ENCODE measurements at places on chromosomes 12 and 14.

DNA sequence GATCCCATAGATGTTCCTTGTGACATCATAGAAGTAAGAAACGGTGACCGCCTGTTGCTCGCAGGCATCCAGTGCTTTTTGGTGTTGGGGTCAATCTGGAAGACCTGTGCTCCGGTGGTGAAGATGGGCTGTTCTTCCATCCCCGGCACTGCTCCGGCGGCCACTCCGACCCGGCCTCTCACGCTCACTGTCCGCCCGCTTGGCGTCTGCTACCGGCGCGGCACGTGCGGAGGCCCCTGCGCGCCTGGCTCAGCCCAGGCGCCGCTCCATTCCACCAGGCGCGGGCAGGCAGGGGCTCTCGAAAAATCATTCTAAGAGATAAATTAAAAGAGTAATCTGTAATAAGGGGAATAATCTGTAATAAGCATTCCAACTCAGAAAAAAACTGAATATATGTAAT, 934.5 kb downstream of the TMEM121 start:
- DNase-seq = no peak

DNA sequence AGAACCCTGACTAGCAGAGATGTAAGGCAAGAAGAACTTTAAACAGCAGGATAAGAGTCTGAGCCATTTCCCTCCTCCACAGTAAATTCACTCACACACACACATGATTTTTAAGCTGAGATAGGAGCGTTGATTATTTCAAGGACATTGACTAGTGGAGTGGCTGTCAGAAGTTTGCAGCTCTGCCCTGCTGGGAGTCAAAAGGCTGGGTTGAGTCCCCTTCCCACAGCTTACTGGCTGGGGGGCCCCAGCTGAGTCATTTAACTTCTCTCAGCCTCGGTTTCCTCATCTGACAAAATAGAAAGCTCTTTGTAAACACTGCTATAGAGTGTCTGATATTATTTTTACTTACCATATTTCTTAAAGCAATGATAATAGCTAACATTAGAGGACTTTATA, 28.3 kb downstream of the VCPKMT start:
- DNase-seq = no peak

DNA sequence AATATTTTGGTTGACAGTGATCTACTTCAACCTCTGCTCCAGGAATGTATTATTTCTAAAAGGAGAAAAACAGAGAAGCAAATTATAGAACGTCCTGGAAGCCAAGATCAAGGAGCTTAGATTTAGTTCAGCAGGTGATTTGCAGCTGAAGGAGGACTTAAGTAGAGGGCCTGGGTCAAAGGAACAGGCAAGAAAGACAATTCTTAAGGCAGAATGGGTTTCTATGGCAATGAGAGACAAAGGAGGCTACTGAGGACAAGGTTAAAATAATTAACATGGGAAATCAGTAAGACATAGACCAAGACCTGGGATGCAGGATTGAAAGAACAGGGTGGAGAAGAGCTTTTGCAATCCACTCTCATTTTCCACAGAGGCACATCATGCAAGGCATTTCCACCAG, 2.4 kb upstream of the SNW1 start:
- DNase-seq = no peak

- no peak for DNase-seq
Measured at GRCh38 chr12:23621900-23622299, 327.6 kb downstream of the SOX5 start.

DNA sequence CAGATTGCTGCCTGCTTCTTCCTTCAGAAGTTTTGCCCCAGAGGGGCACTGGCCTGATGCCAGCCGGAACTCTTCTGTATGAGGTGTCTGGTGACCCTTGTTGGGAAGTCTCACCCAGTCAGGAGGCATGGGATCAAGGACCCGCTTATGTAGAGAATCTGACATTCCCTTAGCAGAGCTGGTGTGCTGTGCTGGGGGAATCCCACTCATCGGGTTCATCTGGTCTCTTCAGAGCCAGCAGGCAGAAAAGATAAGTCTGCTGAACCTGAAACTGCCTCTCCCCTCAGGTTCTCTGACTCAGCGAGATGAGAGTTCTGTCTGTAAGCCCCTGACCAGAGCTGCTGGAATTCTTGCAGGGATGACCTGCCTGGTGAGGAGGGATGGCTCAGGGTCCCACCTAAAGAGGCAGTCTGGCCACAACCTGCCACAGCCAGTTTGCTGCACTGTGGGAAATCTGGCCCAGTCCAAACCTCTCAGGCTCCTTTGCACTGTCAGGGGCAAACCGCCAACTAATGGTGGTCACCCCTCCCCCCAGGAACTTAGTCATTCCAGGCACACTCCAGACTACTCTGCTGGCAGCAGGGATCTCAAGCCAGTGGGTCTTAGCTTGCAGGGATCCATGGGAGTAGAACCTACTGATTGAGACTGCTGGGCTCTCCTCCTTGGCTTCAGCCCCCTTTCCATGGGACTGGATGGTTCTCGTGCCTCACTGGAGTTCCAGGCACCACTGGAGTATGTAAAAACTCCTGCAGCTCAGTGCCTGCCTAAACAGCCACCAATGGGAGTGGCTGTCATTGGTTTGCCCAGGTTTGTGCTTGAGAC, 4.1 kb downstream of the CLEC2D start:
- DNase-seq = peak; percentile 55

DNA sequence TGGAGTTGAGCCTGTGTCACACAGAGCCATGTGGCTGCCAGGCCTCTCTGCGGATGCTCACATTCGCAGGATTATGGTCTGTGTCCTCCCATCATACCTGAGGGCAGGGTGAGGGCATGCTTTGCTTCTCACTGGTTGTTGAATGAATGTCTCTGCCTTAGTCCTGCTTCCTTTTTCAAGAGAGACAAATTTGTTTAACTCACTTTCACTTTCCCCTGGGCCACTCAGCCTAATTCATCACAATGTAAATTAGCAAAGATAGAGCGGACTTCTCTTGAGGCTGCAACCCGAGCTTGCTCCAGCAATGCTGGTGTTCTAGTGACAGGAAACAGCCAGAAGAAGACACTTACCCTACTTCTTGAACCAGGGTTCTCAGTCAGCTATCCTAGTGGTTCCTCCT, 35.5 kb upstream of the PAX9 start:
- no peak for DNase-seq

DNA sequence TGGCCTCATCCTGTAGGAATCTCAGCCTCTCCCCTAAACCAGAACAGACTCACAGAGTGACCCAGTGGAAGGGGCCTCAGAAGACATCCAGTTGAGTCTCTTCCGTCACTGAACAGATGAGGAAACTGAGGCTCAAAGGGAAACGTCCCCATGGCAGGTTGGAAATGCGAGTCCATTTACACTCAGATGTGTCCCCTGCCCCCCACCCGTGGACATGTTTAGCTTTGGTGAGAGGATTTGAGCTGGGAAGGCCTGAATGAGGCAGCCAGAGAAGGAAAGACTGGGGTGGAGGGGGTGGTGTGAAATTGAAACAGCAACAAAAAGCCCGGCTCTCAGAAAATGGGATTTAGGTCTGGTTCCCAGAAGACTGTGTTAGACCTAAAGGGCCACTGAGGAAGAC, 1.7 kb downstream of the FAIM2 start:
- no peak for DNase-seq

- DNase-seq = no peak
Measured at GRCh38 chr12:22821985-22822384, 197.0 kb downstream of the ETNK1 start.

DNA sequence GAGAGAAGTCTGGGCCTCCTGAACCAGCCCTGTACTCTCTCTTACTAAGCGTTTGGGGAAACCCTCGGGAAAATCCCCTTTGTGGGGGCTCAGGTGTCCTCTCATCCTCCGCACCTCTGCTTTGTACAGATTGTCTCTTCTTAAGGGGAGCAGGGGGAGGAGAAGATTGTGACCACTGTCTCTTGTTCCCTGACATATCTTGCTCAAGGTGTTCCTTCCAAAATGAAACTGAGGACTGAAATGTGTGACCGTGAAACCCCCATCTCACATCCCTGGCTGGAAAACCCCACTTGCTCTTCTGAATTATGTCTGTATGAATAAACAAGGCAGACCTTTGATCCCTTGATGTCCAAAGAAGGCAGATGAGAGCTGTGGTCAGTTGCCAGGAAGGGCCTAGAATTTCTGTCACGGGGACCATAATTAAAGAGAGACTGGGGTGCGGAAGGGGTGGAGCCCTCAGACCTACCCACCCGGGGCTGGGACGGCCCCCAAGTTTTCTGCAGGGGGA, 369.8 kb downstream of the AACS start:
- DNase-seq = no peak

DNA sequence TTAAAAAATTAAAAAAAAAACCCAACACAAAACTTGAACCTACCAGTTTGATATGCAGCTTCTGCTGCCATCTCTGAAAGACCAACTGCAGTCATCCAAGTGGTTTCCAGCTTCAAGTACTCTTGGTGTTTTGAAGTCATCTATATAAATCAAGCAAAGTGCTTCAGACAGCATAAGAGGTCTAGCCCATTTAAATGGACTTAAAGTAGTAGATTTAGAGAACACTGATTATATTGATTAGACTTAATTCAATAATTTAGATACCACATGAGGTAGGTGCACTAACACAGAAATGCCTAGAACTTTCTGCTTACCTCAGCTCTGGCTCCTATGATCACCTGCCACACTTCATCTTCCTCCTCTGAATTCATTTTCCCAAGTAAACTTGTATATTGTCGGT, 9.4 kb downstream of the DIABLO start:
- no peak for DNase-seq

DNA sequence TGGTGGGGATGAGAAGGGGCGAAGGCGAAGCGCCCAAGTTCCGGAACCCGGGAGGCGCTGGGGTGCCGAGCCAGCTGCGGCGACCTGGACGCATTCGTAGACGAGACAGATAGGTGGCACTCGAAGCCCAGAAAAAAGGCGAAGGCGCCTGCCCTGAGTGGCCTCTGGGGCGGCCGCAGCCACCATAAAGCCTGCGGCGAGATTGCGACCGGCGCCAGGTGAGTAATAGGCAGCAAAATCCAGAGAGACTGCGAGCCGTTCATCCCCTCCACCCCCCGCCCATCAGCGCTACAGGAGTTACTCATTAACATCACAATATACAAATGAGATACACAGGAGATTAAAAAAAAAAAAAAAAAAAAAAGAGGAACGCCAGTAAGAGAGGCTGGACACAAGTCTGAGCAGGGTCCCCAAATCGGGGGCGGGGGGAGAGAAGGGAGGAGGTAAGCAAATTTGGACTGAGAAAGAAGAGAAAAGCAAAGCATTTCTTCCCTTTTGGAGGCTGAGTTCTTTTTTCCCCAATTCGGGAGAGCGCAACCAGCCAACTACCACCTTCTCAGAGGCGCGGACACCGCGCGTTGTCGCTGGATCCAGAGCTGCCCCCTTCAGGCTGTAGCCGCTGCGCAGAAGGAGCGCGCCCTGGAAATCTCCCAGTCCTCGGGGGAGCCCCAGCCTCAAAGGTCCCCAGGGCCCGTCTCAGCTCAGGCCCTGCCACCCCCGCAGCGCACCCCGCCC, 15.7 kb downstream of the TBX3 start:
- no peak for DNase-seq

DNA sequence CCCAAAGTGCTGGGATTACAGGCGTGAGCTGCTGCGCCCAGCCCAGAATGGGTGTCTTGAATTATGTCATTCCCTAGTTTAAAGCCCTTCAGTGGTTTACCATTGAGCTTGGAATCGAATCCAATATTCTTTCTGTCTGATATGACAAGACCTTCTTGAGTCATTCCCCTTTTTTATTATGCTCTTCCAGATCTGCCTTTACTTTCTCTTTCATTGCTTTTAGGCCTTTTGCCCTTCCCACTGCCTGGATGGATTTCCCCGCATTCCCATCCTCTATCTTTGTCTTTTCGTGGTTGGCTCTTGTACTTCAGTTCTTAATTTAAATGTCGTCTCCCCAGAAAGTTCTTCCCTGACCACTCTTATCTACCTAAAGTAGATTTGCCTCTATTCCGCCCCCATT, 1.6 kb downstream of the TRAFD1 start:
- no peak for DNase-seq

DNA sequence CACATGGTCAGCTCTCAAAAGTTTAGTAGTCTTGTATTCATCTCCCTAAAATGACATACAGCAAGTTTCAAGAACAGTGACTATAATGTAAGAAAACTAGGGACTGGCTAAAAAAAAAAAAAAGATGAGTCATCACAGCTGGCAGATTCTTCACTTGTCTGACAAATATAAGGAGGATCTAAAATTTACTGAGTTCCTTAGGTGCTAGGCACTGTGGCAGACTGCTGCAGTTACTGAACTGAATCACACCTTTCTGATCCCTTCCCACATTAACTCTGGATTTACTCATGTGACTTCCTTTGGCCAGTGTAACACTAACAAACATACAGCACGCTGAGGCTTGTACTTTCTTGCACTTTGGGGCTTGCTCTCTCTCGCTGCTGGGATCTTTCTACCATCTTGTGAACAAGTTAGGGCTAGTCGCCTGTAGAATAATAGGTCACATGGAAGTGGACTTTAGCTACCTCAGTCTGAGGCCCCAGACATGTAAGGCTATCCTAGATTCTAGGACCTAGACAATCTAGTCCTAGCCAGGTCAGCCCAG, 32.1 kb downstream of the BAZ1A start:
- no peak for DNase-seq

DNA sequence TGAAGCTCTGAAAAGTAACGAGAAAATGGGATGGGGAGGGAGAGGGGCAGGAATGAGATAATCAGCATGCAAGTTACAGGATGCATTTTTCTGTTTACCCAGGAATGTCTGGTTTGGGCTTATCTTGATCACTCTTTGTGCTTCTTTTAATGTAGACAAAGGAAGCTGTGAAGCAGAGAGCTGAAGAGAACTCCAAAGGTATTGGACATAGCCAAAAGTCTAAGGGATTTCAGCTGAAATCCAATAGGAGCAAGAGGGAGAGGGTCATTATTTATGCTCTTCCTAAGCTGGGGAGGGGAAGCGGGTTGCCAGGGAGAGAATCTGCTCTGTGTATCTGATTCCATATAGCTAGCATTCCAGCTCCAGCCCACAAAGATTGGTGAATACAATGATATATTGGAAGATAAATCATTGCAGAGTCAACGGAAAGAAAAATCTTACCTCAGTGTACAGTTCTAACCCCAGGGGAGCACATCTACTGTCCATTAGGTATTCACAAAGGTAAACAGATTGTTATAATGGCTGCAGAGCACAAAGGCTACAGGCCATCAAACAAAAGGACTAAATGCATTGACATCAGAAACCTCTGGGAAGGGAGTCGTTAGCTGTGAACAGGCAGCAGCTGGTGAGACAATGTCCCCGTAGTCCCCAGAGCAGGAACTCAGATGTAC, 61.0 kb upstream of the PELI2 start:
- DNase-seq = no peak

- DNase-seq = no peak
Measured at GRCh38 chr14:44804391-44804790, 157.4 kb downstream of the KLHL28 start.

GRCh38 chr12:94415066-94415465, 44.6 kb downstream of the CEP83 start:
- DNase-seq = no peak

DNA sequence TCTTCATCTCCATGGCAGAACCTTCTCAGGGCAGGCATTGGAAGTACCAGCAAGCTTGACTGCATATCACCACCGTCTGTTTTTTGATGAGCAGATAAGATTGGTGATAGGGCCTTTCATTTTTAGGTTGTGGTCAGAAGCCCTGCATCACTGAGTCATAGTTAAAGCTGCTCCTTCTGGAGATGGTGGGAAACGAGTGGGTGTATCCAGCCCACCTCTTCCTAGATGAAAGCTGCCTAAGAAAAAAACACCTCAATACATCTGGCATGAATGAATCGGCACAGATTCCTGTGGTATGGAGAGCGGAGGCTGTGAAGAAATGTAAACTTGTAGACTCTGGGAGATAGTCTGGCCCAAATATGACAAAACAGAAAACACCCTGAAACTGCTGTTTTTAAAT, 248.7 kb upstream of the EGLN3 start:
- no peak for DNase-seq

All from T-helper 22 cell (primary cell).